ENCODE measurements at places on chromosomes 16 and 17.

GRCh38 chr17:37779554-37779953 lies 34.7 kb upstream of the HNF1B start:
- DNase-seq, result no peak

GRCh38 chr17:75749545-75750389 lies 15.2 kb downstream of the GALK1 start:
- peak; percentile 47 for DNase-seq

GRCh38 chr16:90077757-90078578 lies 837 bp upstream of the PRDM7 start:
- DNase-seq, result no peak

- DNase-seq, result peak; percentile 74
Observed at GRCh38 chr16:84541999-84542817, 37.7 kb upstream of the MEAK7 start.

DNA sequence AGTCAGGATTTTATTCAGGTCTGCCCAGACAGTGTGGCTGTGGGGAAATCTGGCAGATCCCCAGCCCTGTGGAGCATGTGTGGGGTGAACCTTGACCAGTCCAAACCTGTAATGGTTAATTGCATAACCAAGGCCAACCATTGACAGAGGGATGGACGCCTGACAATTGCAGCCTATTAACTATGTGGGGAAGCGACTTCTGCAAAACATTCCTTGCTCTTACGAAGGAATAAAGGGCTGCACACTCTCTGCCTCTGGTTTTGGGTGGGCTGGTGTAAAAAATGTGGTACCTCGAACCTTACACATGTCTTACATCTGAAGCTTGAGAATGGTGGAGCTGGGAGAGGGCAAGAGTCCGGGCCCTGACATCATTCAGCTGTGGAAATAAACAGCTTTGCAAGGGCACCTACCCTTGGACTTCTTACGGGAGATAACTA lies 35.8 kb downstream of the MAF start:
- no peak for DNase-seq

- DNase-seq, result no peak
Observed at GRCh38 chr17:43018932-43019331, 3.3 kb downstream of the VAT1 start.

GRCh38 chr17:82414548-82415281 lies 3.4 kb upstream of the HEXD start:
- peak; percentile 30 for DNase-seq
